ENCODE measurements at places on chromosomes 3 and 15. TPM values are rescaled to one million over a fixed set of nuclear protein-coding genes. Genes with fewer than 3 reads are reported as not detected.

- DNase-seq = no peak
These were observed 66.3 kb upstream of the POLG start for GRCh38 chr15:89400782-89401545.

DNA sequence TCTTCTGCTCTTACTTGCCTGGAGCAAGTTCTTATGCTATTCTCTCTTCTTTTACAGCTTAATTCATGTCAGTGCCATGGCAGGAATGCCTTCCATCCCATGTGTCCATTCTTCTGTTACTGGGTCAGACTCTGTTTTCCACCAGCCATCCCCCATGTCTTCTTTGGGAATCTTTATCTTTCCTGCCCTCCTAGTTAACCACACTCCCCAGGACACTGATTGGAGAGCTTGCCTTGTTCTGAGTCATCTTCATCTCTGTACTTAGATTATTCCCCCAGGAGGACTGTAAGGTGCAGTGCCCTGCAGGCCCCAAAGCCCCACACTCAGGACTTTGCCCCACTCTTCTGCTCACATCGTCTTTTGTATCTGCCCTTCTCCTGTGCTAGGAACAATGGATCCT is 3.6 kb downstream of the ABHD17C start:
- no peak for DNase-seq

GRCh38 chr3:179933080-179933479 is 103.7 kb downstream of the PEX5L start:
- DNase-seq = peak; percentile 28

- DNase-seq = no peak
These were observed 136.6 kb downstream of the TGFBR2 start for GRCh38 chr3:30742796-30743619.

- DNase-seq = no peak
These were observed 141.6 kb upstream of the KBTBD8 start for GRCh38 chr3:66856533-66856932.

GRCh38 chr3:107848351-107848915 is 242.4 kb downstream of the CD47 start:
- DNase-seq = no peak

- DNase-seq = no peak
These were observed 80.5 kb upstream of the SLC24A5 start for GRCh38 chr15:48040166-48040817.

GRCh38 chr3:13556917-13557316 is 8.0 kb downstream of the FBLN2 start:
- no peak for DNase-seq

DNA sequence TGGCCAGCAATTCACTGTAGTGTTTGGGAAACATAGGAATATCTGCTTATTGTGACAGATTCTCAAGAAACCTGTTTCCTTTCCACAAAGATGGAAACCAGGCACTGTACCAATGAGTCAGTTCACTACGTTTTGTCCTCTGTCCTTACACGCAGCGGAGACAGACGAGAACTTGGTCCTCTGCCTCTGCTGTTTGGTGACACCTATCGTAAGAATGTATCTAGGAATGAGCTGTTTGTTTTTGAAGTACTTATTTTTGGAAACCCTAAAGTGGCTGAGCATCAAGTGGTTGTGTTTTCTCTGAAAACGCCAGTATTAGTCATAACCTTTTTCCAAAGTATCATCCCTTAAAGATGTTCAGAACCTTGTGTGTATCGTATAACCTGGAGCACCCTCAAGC is 93.0 kb downstream of the PGPEP1L start:
- DNase-seq = no peak

- no peak for DNase-seq
These were observed 79.3 kb upstream of the SEC13 start for GRCh38 chr3:10400050-10400748.

GRCh38 chr3:106327696-106328025 is 458.8 kb upstream of the CBLB start:
- DNase-seq = no peak

DNA sequence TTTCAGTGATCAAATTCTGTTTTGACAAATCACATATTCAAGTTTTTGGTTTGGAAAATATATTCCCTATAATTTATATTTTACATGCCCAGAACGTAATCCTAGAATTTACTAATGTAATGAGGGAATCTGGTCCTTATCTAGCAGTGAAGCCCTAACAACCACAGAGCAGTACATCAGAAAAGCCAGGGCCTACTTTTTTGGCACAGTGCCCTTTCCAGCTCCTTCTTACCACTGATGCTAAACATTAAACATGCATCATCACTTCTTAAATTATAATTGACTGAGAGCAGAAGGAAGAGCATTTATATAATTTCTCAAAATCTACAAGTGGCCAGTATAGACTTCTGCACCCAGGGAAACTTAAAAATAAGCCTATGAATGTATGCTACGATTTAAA is 66.7 kb downstream of the FBXL22 start:
- peak; percentile 19 for DNase-seq

GRCh38 chr3:147940405-147941193 is 531.4 kb downstream of the ZIC1 start:
- DNase-seq = no peak

DNA sequence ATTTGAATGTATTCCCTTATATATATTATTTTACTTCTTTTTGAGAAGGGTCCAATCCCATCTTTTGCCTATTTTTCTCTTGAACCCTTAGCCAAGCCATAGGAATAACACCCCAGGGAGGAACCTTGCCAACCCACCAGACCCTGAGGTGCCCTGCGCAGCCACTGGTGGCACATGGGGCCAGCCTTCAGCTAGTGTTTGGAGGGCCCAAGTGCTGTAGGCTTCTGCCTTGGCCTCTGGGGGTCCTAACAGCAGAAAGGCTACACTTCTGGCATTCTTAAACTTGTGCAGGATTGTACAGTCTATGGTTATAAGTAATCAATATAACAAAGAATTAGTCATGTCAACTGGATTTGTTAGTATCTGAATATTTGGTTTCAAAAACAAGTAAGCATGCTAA is 34.5 kb downstream of the RUVBL1 start:
- DNase-seq = no peak

GRCh38 chr3:134649106-134649705 is 1.6 kb downstream of the KY start:
- no peak for DNase-seq

DNA sequence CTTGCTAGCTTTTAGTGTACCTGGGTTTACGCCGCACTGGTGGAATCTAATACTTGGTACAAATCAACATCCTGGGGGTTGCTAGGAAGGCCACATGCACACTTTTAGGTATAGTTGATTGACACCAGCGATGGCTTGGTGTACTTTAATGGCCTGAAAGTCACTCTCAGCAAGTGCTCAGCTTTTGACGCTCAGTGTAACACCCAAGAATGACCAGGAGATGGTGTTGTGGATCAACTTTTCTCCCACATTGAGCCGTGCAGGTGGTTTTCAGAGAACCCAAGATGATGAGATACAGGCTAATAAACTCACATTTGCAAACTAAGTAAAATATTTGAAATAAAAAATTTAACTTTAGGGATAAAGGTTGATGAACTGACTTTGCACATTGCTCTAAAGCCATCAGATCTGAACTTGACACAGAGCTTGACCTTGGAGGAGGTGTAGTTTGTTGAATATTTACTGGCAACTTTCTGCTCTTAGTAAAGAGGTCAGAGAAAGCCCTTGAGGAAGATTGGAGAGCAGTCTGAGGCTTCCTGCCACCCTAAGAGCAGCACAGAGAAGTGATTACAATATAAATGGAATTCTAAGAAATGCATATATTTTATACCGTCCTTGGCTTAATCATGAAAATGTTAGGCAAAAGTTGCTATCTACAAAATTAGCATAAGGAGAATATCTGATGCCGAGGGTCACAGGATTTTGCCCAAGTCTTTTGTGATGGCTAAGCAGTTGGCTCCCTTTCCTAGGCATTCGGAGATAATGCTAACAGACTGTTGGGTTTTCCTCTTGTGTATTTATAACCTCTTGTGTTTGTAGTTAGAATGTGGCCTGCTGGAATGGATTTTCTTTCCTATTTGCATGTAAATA is 143.4 kb upstream of the RASGRP1 start:
- DNase-seq = peak; percentile 85

- DNase-seq = no peak
These were observed 651.4 kb upstream of the NECTIN3 start for GRCh38 chr3:110420158-110420641.

- DNase-seq = no peak
These were observed 652.5 kb downstream of the EDEM1 start for GRCh38 chr3:5840056-5840455.

GRCh38 chr15:57580428-57580827 is 11.3 kb upstream of the MYZAP start:
- no peak for DNase-seq

DNA sequence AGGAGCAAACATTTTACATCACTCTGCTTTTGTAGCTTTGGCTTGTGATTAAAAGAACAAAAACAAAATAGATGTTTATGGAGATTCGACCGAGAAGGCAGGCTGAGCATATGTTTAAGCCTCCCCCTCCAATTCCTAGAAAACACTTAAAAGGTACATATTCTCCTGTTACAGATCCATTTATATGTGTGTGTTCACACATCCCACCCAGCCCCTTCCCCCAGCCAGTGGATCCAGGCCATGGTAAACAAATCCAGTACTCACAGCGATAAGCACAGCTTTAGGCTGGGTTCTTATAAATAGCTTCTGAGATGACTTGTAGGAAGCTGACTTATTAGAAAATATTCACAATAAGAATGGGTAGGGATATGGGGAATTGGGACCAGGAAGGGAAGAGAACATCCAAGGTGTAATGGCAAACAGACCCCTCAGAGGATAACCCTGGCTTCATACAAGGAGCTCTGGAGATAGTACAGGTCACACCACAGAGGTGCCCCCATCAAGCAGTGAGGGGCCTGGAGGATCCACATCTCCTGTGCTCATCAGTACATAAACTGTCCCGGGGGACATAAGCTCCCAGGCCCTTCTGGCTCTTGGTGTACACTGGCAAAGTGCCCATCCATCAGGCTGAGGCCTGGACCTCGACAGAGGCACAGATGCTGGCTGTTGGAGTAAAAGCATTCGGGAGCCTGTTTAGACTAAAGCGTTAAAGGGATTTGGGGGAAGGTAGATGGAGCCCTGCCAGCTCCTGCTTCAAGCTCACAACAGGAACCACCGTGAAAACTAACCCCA is 70.0 kb upstream of the UBE2E1 start:
- no peak for DNase-seq

DNA sequence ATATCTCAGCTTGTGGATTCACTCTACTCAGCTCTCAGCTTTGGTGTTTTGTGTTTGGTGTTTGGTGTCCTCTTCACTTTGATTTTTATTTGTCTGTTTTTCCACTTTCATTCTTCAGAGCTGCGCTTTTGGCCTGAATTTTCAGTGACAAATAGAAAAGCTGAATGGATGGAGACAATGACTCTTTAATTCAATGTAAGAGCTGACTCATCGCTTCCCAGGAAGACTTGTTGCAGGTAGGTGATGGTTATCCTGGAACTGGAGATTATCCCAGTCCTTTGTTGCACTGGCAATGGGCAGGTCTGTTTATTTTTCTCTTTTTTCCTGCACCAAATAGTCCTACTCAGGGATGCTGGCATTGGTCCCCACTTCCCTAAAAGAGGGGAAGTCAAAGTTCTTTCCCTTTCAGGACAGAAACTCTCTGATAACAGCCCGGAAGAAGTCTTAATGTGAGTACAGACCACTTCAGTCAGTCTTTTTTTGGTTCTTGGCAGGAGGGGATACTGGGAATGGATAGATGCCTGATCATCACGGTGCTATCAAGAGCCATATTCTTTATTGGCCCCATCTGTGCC is 12.4 kb upstream of the AEN start:
- no peak for DNase-seq

- peak; percentile 33 for DNase-seq
These were observed 98.1 kb upstream of the STRIT1 start for GRCh38 chr3:155391551-155391958.

- no peak for DNase-seq
These were observed 3.0 kb upstream of the CD80 start for GRCh38 chr3:119562307-119562961.

DNA sequence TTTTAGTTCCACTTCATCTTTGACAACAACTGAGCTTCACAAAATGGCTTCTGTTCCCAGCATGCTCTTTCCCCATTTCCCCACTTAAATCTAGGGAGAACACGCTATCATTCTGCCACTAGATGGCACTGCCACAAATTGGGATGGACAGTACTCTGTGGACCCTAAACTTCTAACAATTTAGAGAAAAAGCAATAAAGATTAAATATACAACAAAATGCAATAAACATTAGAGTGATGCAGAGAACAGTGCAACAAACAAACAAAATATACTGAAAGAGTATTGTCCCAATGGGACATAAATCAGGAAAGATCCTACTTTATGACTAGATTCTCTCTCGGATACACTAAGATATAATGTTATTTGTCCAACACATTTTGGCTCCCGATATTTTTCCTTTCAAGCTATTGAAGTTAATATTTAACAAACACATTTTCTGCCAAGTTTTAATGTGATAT is 169.7 kb upstream of the TMCO5A start:
- DNase-seq = peak; percentile 29

DNA sequence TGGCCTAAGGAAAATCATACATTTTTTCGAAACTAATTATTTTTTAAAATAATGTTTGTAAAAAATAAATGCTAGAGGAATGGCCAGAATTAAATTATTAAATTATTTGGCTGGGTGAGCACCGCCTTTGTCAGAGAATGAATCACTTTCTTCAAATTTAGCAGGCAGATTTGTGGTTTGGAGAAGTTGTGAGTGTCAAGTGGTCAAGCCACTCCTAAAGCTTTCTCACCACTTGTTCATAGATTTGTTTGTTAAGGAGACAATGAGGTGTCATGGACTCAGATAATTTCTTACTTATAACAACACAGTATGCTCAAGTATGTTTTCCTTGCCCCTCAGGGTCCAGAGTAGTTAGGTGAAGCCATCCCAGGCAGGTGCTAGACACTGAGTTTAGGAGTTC is 196.2 kb downstream of the TUSC7 start:
- DNase-seq = no peak

Gene KIF15
- total RNA-seq = 2.3 TPM

Gene LSAMP
- total RNA-seq = 1.7 TPM

Gene NLGN1
- not detected for total RNA-seq

Gene CLEC3B
- total RNA-seq = 199 TPM

Gene THSD4
- 23.5 TPM for total RNA-seq

Gene ARHGEF3
- 15.6 TPM for total RNA-seq

Gene SLC22A13
- total RNA-seq = not detected

Gene FBXO40
- not detected for total RNA-seq

Gene GNAT1
- not detected for total RNA-seq

Gene FYCO1
- 39.3 TPM for total RNA-seq

Gene PCOLCE2
- total RNA-seq = 6.2 TPM

Gene SI
- 1.2 TPM for total RNA-seq

Gene HTR3E
- not detected for total RNA-seq

Gene WDR93
- not detected for total RNA-seq

Gene LDHAL6B
- total RNA-seq = not detected

Gene ZKSCAN7
- 6.2 TPM for total RNA-seq

Gene MORC1
- total RNA-seq = not detected

Gene ALPK3
- total RNA-seq = 17.9 TPM

Gene TRPM1
- total RNA-seq = not detected

Gene PRR20G
- total RNA-seq = not detected

Gene SPINK8
- total RNA-seq = not detected

Measured in stomach (tissue), 19 donors.